ENCODE measurements at places on chromosomes 1 and 21. TPM values are rescaled to one million over a fixed set of nuclear protein-coding genes. Genes with fewer than 3 reads are reported as not detected.

SMPDL3B gene
- total RNA-seq = 0.20 TPM

DNA sequence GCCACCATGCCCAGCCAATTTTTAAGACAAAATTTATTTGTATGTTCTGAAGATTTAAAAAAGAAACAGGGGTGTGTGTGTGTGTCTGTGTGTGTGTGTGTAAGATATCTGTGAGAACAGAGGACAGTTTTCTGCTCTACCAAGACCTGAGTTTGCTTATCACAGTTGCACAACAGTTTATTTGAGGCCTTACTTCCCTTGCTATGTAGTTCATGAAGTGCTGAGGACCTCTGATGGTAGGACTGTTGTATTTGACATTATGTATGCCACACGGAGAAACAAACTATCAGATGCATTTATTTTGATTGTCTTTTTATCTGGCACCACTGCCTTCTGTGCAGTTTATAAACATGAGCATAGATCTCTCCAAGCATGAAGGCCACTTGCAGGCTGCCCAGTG is 355.2 kb downstream of the PBX1 start:
- no peak for DNase-seq

- DNase-seq = no peak
Measured at GRCh38 chr21:45052960-45053359, 21.4 kb upstream of the ADARB1 start.

- no peak for DNase-seq
Measured at GRCh38 chr1:42720868-42721267, 19.2 kb downstream of the CLDN19 start.

- no peak for DNase-seq
Measured at GRCh38 chr1:218495931-218496330, 150.8 kb downstream of the TGFB2 start.

Data from activated CD4-positive, alpha-beta T cell treated with anti-CD3 and anti-CD28 coated beads, Interleukin-2, amount 10 ng/mL, durations not matched to agents 7 days and 5 days (primary cell).